ENCODE measurements at places on chromosomes 2 and 18.
A peak's percentile ranks its signal among the peaks of the same experiment; 100 is the strongest.

DNA sequence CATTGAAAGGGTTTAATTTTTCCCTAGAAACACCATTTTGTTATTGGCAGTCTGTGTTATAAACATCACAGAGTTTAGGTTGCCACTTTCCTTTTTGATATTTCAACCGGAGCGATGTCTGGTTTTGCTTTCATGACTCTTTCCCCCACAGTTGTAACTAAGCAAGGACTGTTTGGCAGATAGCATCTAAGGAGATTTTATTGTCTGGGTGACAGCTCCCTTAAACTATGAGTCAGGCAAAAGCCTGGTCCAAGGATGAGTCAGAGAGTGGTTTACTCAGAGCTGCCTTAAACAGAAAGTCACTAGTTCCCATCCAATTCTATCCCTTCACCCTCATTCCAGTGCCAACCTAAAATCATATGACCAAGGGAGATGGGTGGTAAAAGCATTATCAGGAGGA lies 341.6 kb upstream of the VWC2L start:
- no peak for DNase-seq

DNA sequence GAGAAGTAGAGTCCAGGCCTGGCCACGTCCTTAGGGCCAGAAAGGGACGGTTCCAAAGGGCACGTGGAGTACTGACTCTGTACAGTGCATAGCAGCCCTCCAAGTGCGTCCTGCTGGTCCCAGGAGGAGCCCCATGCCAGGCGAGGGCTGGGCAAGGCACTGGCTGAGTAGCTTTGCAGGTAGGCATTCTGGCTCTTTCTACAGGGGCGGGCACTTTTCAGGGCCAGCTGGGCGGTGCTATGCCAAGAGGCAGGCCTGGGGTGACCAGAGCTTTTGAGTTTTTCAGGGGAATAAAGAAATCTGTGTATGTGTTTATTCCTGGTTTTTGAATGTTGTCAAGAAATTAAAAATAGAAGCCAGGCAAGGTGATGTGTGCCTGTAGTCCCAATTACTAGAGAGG lies 15.4 kb upstream of the GLI2 start:
- no peak for DNase-seq

- no peak for DNase-seq
These were observed 19.2 kb downstream of the CCDC138 start for GRCh38 chr2:108805782-108806181.

GRCh38 chr2:228522276-228522675 lies 340.8 kb upstream of the SPHKAP start:
- no peak for DNase-seq

GRCh38 chr2:206296128-206296527 lies 21.7 kb downstream of the ZDBF2 start:
- DNase-seq = no peak

GRCh38 chr2:237725661-237726060 lies 72.9 kb upstream of the RBM44 start:
- DNase-seq = no peak

GRCh38 chr2:149017116-149017985 lies 21.1 kb upstream of the LYPD6B start:
- peak; percentile 8 for DNase-seq

- no peak for DNase-seq
These were observed 128.0 kb downstream of the ASB1 start for GRCh38 chr2:238554468-238555315.

DNA sequence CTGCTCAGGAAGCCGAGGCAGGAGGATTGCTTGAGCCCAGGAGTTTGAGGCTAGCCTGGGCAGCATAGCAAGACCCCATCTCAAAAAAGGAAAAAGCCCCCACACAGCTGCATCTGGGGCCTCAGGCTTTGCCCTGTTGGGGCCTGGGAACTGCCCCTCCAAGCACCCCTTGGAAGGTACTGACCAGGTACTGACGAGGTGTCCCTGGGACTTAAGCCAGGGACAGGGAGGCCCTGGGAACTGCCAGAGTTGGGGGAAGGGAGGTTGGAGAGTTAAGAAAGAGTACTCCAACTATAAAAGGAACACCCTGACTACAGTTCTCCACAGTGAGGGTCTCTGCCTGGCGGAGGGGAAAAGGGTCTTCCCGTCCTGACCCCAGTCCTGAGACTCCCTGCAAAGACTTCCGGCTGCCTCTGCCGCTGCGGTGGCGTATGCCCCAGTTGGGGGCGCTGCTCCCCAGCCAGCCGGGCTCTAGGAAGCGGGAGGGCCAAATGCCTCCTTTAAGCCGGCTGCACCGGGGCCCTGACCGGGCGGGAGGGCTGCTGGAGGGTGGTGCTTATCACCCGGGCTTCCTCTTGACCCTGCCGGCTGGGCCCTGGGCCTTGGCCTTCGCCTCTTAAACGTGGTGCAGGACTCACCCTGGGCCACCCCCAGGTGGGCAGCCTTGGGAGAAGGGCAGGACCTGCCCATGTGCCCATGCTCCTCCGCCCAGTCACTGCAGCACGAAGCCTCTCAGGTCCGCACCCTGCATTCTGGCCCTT lies 12.8 kb downstream of the SLC30A3 start:
- no peak for DNase-seq

- DNase-seq = no peak
These were observed 2.0 kb upstream of the STEAP3 start for GRCh38 chr2:119221609-119222008.

DNA sequence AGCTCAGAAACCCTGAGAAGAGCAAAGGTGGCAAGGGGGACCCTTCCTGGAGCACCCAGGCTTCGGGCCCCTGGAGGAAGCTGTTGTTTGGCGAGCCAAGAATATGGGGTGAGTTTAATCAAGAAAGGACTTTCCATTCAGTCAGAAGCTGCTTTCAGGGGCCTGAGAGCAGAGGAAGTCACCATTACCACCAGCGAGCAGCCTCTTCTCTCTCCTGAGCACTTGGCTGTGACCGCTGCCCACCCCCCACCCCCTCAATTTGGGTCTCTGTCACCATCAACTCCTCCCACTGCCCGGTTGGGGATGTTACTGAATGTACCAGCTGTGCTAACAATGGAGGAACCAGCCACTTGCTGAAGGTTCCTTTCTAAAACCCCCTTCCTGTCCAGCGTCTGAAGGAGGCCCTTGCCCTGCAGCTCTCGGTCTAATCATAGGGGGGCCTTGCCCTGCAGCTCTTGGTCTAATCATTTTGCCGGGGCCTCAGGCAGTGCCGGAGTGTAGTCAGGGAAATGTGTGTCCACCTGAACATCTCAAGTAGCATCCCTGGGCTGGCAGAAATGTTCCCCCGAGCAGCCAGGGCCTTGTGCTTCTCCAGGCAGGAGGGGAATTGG lies 943 bp downstream of the INPP5D start:
- no peak for DNase-seq

DNA sequence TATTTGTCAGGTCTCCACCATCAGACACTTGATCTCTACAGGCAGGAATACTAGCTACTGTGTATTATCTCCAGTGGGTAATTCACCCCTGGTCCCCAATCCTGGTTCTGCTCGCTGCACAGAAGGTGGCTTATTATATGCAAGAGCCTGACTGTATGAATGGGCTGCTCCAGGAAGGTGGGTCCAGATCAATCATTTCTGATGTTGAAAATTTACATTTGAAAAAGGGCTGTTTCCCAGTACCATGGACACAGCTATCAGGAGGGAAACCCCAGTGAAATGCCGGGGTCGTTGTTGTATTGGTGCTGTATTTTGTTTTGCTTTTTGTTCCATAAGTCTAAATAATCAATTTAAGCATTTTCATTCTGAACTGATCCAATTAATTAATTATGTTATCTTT lies 367.6 kb downstream of the RND3 start:
- no peak for DNase-seq

GRCh38 chr2:224357098-224357901 lies 44.6 kb downstream of the FAM124B start:
- DNase-seq = peak; percentile 18

DNA sequence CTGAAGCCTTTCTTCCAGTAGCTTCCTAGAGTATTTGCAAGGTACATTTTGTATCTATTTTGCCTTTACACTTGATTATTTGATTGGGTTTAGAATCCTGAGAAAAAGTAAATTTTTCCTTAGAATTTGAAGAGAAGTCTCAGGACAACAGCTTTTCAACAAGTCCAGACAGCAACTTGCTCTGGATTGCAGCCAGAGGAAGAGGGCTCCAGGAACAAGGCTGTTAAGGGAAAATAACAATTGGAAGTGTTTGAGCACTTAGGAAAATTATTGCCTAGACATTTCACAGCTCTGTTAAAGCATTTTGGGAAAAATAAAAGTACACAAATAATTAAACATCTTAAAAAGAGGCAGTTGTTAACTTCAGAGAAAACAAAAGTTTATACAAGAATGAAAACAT lies 58.3 kb upstream of the RAPGEF4 start:
- no peak for DNase-seq

DNA sequence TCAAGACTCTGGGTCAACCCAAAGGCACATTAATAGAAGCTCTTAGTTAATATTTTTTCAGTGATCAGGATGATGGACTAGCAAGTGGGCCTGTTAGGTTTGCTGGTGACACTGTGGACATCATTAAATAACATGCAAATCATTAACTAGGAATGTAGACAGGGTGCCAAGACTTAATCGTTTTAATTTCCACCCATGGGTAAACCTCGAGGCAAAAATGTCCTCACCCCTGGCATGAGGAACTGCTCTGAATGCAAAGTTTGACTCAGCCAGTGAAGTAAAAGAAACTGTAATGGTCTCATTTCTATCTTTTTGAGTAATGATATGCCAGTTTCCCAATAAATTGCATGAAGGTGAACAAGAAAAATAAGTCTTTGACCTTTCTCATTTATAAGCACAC lies 152.6 kb upstream of the MEX3C start:
- no peak for DNase-seq

DNA sequence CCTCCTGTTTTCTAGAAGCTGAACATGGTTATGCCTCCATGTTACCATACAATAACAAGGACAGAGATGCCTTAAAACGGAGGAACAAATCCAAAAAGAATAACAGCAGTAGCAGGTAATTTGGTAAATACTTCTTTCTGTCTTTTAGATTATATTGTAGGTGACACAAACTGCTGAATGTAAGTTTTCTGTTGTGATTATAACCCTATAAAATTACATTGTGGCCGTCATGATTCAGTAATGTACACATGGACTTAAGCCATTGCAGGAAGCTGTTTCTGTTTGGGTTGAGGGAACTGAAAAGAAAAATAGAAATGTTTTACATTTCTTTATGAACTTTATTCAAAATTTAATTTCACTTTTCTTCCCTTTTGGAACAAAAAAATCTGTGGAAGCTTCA lies 1.2 kb downstream of the MXD1 start:
- DNase-seq = no peak

DNA sequence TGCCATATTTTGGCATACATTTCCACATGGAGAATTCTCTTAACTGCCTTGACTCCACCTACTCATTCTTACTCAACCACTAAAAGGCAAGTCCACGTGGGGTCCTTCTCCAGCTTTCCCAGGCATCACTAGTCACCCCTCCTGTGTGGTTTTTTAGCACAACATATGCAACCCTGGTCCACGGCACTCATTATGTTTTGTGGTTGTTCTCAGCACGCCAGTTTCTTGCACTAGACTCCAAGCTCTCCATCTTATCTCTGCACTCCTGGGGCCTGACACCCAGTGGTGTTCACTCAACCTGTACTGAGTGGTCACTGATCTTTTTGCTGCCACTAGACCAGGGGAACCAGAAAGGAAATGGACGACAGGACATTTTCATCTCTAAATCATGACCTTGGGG lies 18.0 kb downstream of the MARCHF4 start:
- DNase-seq = no peak

GRCh38 chr2:238659231-238659630 lies 188.7 kb upstream of the TWIST2 start:
- DNase-seq = no peak

GRCh38 chr18:59917422-59917821 lies 17.6 kb downstream of the PMAIP1 start:
- no peak for DNase-seq

- no peak for DNase-seq
These were observed 2.9 kb upstream of the EPB41L3 start for GRCh38 chr18:5546660-5547059.

GRCh38 chr2:70831861-70832260 lies 3.8 kb downstream of the CD207 start:
- no peak for DNase-seq

- DNase-seq = no peak
These were observed 1500.6 kb upstream of the TMEFF2 start for GRCh38 chr2:193695367-193695766.

- no peak for DNase-seq
These were observed 123.5 kb upstream of the PELI1 start for GRCh38 chr2:64267699-64268098.

DNA sequence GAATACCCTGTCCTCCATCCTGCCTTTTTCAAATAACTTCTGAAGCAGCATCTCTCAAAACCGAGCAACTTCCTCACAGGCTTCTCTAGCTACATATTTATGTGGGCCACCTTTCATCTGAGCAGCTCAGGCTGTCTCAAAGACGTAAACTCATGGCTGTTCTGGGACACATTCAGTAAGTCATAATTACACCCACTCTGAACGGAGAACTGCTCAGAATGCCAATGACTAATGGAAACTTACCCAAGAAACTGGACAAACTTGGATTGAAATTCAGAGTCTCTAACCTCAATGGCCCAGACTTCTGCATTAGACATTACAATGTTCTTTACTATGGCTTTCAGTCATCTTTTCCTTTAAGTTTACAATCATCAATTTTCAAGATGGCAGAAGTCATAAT lies 145.2 kb downstream of the RAD51AP2 start:
- DNase-seq = no peak

GRCh38 chr2:228197504-228197903 lies 16.0 kb upstream of the SPHKAP start:
- DNase-seq = no peak

- no peak for DNase-seq
These were observed 273.0 kb upstream of the ID2 start for GRCh38 chr2:8408560-8409460.

GRCh38 chr2:21265752-21266151 lies 142.0 kb downstream of the TDRD15 start:
- DNase-seq = no peak

- peak; percentile 49 for DNase-seq
These were observed 43.3 kb upstream of the PLB1 start for GRCh38 chr2:28452534-28453081.

- no peak for DNase-seq
These were observed 4.8 kb downstream of the DHRS9 start for GRCh38 chr2:169073963-169074751.

DNA sequence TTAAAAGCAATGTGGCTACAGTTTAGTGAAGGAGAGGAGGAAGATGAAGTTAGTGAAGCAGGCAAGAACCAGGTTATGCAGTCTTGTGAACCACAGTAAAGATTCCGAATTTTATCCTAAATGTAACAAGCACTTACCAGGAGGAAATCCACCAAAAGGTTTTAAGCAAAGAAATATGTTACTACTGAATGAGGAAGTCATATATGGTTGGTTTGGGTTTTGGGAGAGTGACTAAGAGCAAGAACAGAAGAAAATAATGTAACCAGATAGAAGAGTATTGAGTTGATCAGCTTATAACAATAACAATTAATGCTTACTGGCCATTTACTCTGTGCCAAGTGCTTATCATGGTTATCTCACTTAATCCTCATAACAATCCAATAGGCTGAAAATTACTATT lies 1.9 kb downstream of the USP37 start:
- no peak for DNase-seq

- no peak for DNase-seq
These were observed 1.8 kb downstream of the FBXO48 start for GRCh38 chr2:68465081-68465916.

GRCh38 chr18:24083550-24083949 lies 55.3 kb upstream of the CABYR start:
- no peak for DNase-seq

All from substantia nigra (tissue), 51 donors.